PC-3 (cell line): ENCODE measurements at places on chromosomes 2 and 18. TPM values are rescaled to one million over a fixed set of nuclear protein-coding genes. Genes with fewer than 3 reads are reported as not detected.

DNA sequence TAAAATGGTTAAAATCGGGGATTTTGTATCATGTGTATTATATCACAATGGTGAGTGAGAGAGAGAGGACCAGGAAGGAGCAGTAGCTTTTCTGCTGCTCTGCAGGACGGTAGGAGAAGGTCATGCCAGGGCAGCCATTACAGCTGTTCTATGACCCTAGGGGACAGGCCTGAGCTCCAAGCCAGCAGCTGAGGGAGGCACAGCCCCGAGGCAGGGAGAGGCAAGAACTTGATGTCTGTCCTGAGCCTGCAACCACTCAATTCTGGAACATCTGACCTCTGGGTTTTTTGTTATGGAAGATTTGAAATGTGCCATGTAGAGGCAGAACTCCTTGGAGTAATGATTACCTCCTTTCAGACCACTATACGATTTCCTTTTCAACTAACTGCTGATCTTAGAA is 135.8 kb upstream of the SH3BP4 start:
- no peaks in the 10 kb centered on the region for H3K36me3 ChIP-seq
- H3K27ac ChIP-seq: no peak overlapping the region
- H3K4me1 ChIP-seq: no peaks in the 10 kb centered on the region
- DNase-seq: no peak
- H3K27me3 ChIP-seq: no peaks in the 10 kb centered on the region

PLEKHA3 gene
- total RNA-seq: 16.4 and 16.7 TPM in 2 replicates

TFPI gene
- total RNA-seq: 15.0 and 16.0 TPM in 2 replicates

CAVIN2 gene
- 0.07 TPM in 1 of 2 replicates, not detected in the other for total RNA-seq

PCARE gene
- not detected in 2 replicates for total RNA-seq

MC5R gene
- not detected in 2 replicates for total RNA-seq

GRB14 gene
- 0.63 and 0.84 TPM in 2 replicates for total RNA-seq

DNA sequence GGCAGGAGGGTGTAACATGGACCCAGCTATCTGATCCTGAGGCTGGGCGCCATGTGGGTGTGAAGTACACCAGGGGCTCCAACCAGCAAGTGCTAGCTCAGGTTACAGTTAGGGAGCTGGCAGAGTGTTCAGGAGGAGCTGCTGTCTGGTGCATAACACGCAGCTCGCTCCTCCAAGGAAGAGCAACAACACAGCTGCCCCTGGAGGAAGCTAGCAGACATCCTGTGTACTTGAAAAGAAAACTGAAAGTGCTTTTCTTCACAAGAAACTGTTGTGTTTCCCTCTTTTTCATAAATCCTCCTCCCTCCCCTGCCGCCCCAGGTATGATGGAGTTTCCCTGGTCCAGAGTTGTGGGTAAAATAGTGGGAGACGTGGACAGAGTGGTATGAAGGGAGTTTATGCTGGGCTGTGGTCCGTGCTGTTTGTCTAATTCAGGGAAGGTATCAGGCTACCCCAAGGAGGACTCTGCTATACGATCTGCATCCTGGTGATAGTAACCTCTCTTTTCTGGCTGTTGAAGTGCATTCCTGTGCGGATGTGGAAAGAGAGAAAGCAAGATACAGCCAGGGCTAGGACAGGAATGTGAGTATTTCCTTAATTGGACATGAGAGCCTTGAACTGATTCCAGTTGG is 6.1 kb upstream of the LBH start:
- no peak overlapping the region for H3K27ac ChIP-seq
- no peak overlapping the region for H3K4me3 ChIP-seq
- H3K27me3 ChIP-seq: 0 out of 2 replicates have a peak, but pooled peaks cover 2% of the 10 kb centered on the region
- H3K4me1 ChIP-seq: no peaks in the 10 kb centered on the region

DNA sequence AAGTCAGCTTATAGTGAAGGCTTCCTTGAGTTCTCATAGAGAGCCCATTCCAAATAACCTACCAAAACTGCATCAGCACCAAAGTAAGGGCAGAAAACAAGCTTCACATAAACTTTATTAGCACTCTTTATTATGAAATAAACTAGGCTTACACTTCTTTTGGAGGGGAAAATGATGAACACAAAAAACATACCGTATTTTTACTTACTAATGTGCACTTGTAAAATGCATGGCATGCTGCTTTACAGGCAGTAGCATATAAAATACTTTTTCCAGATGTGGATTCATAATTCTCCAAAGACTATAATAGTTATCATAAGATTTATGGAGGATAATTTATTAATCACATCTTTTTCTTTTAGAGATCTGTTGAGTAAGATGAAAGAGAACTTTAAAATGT is 133.9 kb downstream of the OSR1 start:
- H3K4me1 ChIP-seq: peaks cover 8% of the 10 kb centered on the region; the same call in 1 of the 2 replicates
- no peaks in the 10 kb centered on the region for H3K36me3 ChIP-seq
- no peaks in the 10 kb centered on the region for H3K27me3 ChIP-seq
- no peak overlapping the region for H3K4me3 ChIP-seq

SLC16A14 gene
- 12.4 and 14.4 TPM in 2 replicates for total RNA-seq

IL1F10 gene
- total RNA-seq: not detected in 2 replicates

DNA sequence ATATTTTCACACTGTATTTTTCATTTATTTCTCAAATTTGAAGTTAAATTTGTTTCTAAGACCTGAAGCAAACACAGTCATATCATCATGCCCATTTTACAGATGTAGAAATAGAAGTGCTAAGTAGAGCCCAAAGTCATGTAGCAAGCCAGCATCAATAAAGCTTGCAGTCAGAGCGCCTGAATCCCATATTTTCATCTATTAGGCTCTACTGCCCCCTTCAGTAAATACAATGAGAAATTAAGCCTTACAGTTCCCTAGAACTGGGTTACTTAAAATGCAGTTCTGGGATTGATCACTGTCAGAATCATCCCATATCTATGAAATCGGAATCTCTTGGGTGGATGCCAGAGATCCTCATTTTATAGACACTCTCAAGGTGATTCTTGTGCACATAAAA is 419.9 kb downstream of the TGIF1 start:
- no peaks in the 10 kb centered on the region for H3K36me3 ChIP-seq
- peaks cover 48% of the 10 kb centered on the region for H3K27me3 ChIP-seq
- H3K4me3 ChIP-seq: no peak overlapping the region

- H3K27me3 ChIP-seq: no peaks in the 10 kb centered on the region
- H3K36me3 ChIP-seq: no peaks in the 10 kb centered on the region
- peaks cover 71% of the 10 kb centered on the region for H3K4me1 ChIP-seq
- peak; percentile 70 for DNase-seq
- H3K27ac ChIP-seq: peak overlapping the region; percentile 27
- peak overlapping the region; percentile 27 for H3K4me3 ChIP-seq
Measured at GRCh38 chr2:201774546-201774945, 6.2 kb downstream of the ALS2 start.

DNA sequence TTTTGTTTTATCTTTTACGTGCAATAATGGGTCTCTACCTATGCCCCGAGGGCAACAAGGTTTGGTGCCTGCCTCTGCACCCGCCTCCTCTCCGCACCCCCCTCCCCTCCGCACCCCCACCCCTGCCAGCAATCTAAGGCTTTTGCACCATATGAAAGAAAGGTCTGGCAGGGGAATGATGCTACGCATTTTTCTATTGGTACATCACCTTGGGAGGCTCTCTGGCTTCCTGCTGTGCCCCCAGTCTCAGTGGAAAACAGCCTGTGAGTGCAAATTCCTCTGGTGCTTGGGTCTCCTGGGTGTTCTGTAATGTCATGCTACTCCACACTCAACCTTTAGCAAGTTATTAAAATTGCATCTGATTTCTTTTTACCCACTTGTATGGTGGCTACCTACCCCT is 161.3 kb upstream of the SMAD7 start:
- no peaks in the 10 kb centered on the region for H3K27me3 ChIP-seq
- no peak for DNase-seq

DNA sequence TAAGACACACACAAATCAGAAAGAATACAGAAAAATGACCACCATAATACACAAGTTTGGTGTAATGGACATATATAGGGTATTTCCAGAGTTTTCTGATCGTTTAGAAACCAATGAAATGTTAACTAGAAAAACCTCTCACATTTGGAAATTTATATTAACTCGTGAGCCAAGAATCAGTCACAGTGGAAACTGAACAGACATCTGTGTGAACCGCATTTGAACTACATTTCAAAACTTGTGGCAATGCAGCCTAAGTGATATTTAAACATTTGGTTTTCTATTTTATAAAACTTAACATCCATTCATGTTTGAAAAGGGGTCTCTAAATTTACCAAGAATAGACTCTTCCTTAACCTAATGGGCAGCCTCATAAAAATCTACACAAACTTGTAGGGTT is 29.0 kb upstream of the KCNG2 start:
- H3K27ac ChIP-seq: no peak overlapping the region
- no peak for DNase-seq
- no peak overlapping the region for H3K4me3 ChIP-seq
- no peaks in the 10 kb centered on the region for H3K4me1 ChIP-seq

LHCGR gene
- total RNA-seq: not detected in 2 replicates

DNA sequence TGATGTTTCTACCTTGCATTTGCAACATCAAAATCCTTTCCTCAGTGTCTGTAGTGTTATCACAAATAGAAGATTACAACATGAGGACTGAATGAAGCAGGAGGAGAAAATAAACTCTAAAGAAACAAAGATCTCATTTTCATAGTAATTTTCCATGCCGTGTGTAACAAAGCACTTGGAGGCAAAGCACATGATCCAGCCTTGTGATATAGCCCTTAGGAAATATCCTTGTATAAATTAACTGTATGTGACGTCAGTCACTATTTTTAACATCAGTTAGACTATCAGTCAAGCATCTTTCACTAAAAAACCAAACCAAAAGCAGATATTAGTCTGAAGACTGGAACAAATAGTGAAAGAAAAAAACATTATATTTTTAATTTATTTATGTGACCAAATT is 492.1 kb upstream of the CNTNAP5 start:
- DNase-seq: no peak
- H3K27ac ChIP-seq: no peak overlapping the region
- no peaks in the 10 kb centered on the region for H3K27me3 ChIP-seq
- no peaks in the 10 kb centered on the region for H3K4me1 ChIP-seq
- H3K4me3 ChIP-seq: no peak overlapping the region
- H3K36me3 ChIP-seq: no peaks in the 10 kb centered on the region

DNA sequence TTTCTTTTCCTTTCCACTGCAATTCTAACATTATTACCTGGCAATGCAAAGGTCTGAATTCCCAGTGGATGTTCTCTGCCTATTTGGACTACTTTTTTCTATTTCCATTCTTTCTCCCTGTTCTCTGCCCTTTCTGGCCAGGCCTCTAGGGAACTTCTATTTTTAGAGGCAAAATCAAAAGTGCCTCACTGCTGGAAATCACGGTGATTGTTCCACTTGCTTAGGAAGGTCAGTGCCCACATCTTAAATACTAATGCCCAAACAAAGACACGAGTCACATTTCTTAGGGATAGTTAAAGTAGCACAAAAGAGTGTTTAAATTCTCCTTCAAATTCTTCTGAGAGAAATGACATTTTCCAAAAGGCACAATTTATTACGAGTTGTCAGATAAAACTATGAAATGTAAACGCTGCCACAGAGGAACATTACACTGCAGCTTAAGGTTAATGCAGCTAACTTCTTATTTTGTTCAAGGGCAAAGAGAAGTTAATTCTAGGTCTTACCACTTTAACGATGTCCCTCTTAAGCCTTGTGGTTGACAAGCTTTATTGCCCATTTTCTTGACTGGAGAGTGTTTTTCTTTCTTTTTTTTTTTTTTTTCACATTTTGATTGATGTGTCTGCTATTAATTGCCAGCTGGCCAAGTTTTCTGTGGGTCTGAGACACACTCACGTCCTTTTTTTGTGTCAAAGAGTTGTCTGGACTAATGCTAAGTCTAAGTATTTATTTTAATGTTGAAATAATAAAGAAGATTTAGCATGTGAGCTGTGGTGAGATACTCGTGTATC is 34.7 kb downstream of the ST6GAL2 start:
- H3K36me3 ChIP-seq: no peaks in the 10 kb centered on the region
- DNase-seq: no peak
- no peak overlapping the region for H3K4me3 ChIP-seq

- H3K27me3 ChIP-seq: no peaks in the 10 kb centered on the region
- H3K27ac ChIP-seq: no peak overlapping the region
- H3K4me1 ChIP-seq: peaks cover 16% of the 10 kb centered on the region
- no peaks in the 10 kb centered on the region for H3K36me3 ChIP-seq
- DNase-seq: no peak
Measured at GRCh38 chr18:14930076-14930475, 182.1 kb downstream of the ANKRD30B start.

- H3K36me3 ChIP-seq: no peaks in the 10 kb centered on the region
- H3K27ac ChIP-seq: no peak overlapping the region
- H3K27me3 ChIP-seq: no peaks in the 10 kb centered on the region
- no peak overlapping the region for H3K4me3 ChIP-seq
- no peak for DNase-seq
Measured at GRCh38 chr2:96142217-96143113, 2.8 kb downstream of the DUSP2 start.

DNA sequence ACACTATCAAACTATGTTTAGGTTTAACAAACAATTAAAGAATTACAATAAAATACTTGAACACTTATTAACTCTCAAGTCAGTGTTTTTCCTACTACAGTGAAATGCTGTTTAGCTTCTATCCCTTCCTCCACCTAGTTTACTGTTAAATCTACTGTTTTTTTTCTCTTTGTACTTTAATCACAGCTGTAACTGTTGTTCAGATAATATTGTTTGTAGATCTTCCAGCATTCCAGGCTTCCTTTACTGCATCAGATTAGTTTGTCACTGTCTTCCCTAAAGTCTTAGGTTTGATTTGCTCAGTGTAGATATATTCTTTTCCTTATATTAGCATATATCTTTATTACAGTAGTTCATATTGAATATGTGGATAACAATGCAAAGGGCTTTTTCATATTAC is 22.5 kb downstream of the BIRC6 start:
- peaks cover 18% of the 10 kb centered on the region for H3K4me1 ChIP-seq
- H3K36me3 ChIP-seq: peaks cover 15% of the 10 kb centered on the region; the same call in 1 of the 2 replicates
- no peaks in the 10 kb centered on the region for H3K27me3 ChIP-seq
- no peak overlapping the region for H3K4me3 ChIP-seq
- no peak overlapping the region for H3K27ac ChIP-seq
- DNase-seq: no peak

- H3K27ac ChIP-seq: no peak overlapping the region
- H3K36me3 ChIP-seq: no peaks in the 10 kb centered on the region
- peaks cover 36% of the 10 kb centered on the region for H3K27me3 ChIP-seq
- no peak for DNase-seq
Measured at GRCh38 chr2:114032705-114033104, 142.8 kb downstream of the ACTR3 start.

DNA sequence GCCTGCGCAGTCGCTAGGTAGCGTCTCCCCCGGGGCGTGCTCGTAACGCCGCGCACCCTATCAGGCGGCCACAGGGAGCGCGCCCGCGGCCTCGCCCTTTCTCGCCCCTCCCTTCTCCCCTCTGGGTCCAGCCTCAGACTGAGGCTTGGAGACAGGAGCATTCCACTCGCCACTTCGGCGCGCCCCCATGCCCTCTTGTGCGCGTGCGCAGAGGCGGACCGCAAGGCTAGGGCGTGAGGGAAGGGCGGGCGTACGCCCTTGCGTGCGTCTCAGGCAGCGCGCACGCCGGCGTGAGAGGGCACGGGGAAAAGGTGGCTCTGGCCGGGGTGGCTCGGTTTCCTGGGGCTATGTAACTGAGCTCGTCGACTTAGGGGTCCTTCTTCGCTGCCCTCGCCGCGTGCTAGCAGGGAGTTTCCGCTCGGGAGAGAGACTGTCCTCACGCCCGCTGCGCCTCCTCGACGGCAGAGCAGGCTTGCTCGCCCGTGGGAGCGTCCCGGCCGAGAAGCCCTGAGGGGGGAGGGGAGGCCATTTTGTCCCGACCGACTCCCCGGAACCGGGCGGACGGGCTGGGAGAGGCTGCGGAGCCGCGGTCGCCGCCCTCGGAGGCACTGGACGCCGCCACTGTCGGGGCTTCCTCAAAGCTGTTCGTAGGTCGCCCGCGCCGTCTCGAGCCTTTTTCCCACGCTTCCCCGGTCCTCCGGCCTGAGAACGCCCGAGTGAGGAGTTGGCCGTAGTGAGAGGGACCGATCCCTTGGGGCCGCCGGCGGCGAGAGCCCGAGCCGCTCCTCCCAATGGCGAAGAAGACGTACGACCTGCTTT is at the start of gene RAB10:
Gene RAB10, plus strand, starts transcription at position 267 of the 819 bp plus-strand sequence. Its CDS starts 525 bp downstream, at position 792.
- DNase-seq: peak; percentile 99
- peaks cover 10% of the 10 kb centered on the region for H3K4me1 ChIP-seq
- H3K27me3 ChIP-seq: no peaks in the 10 kb centered on the region

EFHD1 gene
- 0.07 TPM in 1 of 2 replicates, not detected in the other for total RNA-seq
